NCI-H187 treated with DMSO at 0.1 percent for 48 hours (cell line): ENCODE measurements at places on chromosomes 2 and 18.

GRCh38 chr2:167816874-167817290 lies 430.5 kb downstream of the STK39 start:
- DNase-seq: no peak

DNA sequence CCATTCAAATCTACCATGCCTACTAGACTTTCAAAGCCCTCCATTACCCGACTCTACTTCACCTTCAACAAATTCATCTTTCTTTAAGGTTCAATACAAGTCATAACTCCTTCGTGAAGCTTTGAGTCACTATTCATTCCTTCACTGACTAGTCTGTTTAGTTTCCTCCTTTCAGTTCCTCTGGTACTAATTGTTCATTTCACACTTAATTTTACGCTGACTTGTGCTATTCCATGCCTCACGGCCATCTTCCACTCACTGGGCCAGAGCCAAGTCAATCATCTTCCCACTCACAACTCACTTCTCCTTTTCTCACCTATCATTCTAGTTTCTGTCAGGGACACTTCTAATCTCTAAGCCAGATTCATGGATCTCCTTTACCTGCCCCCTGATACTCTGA lies 136.2 kb downstream of the MTX2 start:
- no peak for DNase-seq

GRCh38 chr2:238512247-238512867 lies 85.6 kb downstream of the ASB1 start:
- DNase-seq: no peak

DNA sequence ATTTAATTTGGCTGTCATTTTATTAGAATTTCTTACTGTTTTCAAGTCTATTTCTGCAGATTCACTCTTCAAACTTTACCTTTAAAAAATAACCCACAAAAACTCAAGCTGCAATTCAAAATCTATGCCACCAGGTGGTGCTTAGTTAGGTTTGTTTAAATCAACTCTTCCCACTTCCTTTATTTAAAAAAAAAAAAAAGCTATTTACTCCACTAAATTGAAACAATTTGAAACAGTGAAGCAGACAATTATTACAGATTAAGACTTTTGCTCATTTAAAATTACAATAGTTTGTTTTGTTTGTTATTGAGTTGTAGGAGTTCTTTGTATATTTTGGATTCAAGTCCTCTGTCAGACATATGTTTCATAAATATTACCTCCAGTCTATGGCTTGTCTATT lies 300.0 kb downstream of the PDE11A start:
- DNase-seq: no peak

- DNase-seq: no peak
Measured at GRCh38 chr2:129479892-129480291, 499.6 kb upstream of the RAB6C start.

- DNase-seq: no peak
Measured at GRCh38 chr2:204738721-204739120, 193.4 kb downstream of the PARD3B start.

GRCh38 chr2:144133936-144134665 lies 385.8 kb downstream of the ZEB2 start:
- DNase-seq: no peak
